ENCODE measurements at places on chromosomes 1 and 21. TPM values are rescaled to one million over a fixed set of nuclear protein-coding genes. Genes with fewer than 3 reads are reported as not detected.

The HPCA gene
- total RNA-seq: not detected

- no peak for DNase-seq
Measured at GRCh38 chr1:237282208-237282783, 240.3 kb downstream of the RYR2 start.

GRCh38 chr1:199178646-199179045 is 539.8 kb downstream of the PTPRC start:
- DNase-seq: no peak

DNA sequence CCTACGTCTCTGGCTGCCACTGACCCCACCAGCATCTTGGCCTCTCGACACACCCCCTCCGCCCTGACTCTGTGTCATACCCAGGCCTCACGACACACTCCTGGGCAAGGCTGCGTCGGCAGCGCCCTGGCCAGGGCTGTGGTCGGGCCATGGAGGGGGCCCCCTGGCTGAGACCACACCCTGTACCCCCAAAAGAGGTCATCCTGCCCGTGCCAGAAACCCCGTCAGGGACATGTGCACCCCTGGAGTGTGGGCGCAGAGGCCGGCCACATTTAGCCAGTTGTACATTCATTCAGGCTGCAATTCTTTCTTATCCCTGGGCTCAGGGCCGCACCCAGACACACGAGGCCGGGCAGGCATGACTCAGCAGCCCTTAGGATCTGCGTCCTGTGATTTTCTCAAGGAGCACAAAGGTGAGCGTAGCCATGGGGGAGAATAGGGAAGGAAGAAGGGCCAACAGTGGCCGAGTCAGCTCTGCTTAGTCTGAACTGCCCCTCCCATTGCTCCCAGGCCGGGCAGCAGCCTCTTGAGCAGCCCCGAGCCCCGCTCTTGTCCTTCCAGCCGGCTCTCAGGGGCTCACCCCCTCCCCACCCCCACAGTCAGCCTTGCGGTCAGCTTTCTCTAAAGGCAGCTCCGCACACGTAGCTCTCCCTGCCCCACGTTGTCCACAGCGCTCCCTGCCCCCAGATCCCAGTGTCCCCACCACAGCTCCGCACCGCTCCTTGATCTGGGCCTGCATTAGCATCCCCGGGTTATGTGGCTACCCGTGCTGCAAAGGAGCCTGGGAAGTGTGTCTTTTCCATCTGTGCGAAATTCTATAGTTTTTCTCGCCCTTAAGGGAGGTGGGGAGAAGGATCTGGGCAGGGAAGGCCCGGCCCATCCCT is 7.9 kb downstream of the CSTB start:
- no peak for DNase-seq

GRCh38 chr1:9538669-9539164 is 548 bp upstream of the SLC25A33 start:
- no peak for DNase-seq

- DNase-seq: no peak
Measured at GRCh38 chr1:236639686-236640085, 35.4 kb upstream of the HEATR1 start.

GRCh38 chr21:36092681-36093080 is 22.9 kb downstream of the CBR1 start:
- no peak for DNase-seq

- no peak for DNase-seq
Measured at GRCh38 chr1:8020032-8020431, 6.1 kb downstream of the ERRFI1 start.

The SERINC2 gene
- total RNA-seq: 2.1 TPM

- DNase-seq: no peak
Measured at GRCh38 chr1:100535264-100535663, 2.7 kb upstream of the GPR88 start.

The C2CD2 gene
- total RNA-seq: 12.7 TPM

The SNAP47 gene
- 106 TPM for total RNA-seq

DNA sequence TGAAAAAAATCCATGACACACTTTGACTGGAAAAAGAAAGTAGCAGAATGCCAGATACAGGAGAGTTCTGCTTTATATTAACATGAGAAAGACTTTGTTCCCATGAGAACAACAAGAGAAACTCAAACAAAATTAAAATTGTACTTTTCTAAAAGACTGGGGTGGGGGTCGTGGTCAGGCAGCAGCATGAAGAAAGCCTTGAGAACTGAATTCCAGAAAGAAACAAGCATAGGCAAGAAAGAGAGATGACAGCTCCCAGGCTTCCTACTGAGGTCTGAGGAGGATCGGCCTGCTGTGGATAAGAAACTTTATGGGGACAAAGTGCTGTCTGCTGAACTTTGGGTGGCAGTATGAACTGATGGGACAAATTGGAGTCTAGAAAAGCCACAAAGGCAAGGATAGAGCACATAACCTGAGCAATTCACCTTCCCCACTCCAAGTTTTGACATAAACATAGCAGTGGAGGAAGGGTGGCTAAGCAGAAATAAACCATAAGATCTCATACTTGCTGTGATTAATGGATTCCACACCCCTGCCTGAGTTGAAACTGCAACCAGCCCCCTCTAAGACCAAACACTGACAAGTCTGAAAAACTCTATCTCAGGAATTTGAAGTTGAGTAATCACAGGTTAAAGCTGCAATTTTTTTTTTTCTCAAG is 43.7 kb downstream of the COL6A1 start:
- no peak for DNase-seq

GRCh38 chr1:67680486-67680885 is 4.5 kb upstream of the GADD45A start:
- DNase-seq: no peak

GRCh38 chr1:1617925-1618324 is 2.6 kb downstream of the MIB2 start:
- DNase-seq: no peak

The SLC41A1 gene
- 355 TPM for total RNA-seq

The PLEKHM2 gene
- 115 TPM for total RNA-seq

GRCh38 chr1:154735804-154736168 is 127.8 kb upstream of the ADAR start:
- no peak for DNase-seq

GRCh38 chr1:17579951-17580939 is 40.7 kb downstream of the ARHGEF10L start:
- no peak for DNase-seq

The CFAP141 gene
- total RNA-seq: not detected

GRCh38 chr1:168032029-168032428 is 95.2 kb upstream of the MPC2 start:
- no peak for DNase-seq

GRCh38 chr1:234994436-234995295 is 134.0 kb downstream of the TOMM20 start:
- no peak for DNase-seq

DNA sequence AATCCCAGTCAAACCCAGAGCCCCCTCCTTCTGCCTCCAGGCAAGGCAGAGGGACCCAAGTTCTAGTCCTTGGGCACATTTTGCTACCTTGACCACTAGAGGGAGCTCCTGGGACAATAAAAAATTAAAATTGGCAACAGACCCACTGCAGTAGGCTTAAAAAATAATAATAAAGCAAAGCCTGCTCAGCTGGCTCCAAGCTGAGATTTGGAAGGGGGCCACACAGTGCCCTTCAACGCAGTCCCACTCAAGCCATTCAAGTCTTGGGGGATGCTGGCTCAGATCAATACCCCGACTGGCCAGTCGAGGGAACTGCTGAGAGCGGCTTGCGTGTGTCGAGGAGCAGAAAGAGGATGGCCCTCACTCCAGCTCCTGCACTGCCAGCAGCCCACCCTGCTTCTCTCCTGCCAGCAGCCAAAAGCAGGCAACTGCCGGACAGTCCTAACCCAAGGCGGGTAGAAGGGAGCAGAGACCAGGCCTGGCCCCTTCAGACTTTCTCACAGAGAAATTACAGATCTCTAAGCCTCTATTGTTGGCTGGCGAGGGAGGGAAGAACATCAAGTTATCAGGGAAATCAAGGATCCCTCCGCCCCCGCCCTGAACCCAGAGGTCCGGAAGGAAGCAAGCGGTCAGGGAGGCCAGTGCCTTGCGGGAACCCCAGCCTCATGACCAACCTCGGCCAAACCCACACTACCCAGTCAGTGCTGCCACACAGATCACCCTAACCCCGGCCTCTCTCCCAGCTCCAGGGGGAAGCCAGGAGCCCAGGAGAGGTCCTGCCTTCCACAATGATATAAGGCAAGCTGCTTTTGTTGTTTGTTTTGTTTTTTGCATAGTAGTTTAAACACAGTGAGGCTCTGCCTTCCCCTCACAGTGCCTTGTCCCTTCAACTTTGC is 4.9 kb upstream of the ALDH4A1 start:
- peak; percentile 71 for DNase-seq

DNA sequence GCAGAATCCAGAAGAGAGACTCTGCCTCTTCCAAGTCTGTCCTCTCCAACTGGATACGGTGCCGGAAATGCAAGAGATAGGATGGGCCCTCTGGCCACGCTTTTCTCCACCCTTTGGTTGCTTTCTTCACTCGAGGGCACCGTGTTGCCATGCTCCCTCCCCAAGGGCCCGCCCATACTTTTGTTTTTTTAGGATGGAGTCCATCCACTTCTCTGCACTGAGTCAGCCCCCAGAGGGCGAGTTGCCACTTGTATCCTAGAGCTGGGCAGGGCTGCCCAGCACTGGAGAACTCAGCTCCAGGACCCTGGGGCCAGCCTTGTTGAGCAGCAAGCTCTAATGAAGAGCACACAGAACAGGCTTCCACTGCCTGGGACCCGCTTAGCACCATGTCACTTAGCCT is 25.5 kb downstream of the IFNGR2 start:
- DNase-seq: no peak

The INPP5B gene
- total RNA-seq: 7.7 TPM

DNA sequence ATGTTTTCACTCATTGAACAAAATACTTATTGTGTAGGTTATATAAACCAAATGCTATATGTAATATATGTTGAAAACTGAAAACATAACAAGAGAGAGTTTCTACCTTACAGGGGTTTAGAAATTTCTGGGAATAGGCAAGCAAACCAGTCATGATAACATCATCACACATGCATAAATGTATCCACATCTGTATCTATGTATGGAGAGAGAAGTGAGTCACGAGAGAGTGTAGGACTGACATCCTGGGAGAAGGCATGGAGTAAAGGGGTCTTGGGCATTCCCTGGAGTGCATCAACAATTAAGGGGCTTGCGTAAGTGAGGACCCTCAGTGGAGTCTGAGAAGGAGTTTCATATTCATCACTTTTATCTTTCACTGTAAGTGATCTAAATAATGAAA is 65.5 kb downstream of the PCNX2 start:
- no peak for DNase-seq

The GBP6 gene
- total RNA-seq: 0.16 TPM

DNA sequence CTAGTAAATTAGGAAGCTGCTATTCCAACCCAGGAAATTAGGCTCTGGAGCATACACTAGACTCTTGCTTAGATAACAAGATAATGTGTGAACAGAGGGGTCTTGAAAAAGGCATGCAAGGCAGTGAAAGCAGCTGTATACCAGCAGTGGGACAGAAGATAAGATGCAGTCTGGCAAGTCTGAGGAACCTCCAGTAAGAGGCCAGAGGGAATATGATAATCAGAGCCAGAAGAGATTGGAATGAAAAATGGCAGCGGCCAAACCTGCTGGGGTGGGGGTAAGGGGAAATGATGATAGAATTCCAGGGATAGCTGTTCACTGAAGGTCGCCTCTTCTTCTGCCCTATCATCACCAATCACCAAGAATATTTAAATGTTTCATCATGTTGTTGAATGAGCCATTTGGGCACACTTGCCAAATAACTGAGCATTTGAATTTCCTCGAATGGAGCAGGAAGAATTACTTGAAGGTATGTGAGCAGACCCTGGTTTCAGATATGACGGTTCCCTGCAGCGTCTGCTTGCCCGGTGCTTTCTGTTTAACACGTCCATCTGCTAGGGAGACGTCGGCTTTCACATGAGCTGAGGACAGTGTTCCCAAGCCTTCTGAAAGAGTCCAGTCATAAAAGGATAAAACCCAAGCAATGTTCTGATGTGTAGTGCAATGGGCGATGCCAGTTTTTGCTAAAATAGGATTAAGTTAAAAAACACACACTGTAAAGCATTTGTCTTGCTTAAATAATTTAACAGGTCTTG is 173.3 kb downstream of the RWDD3 start:
- no peak for DNase-seq

The ZNF362 gene
- total RNA-seq: 39.7 TPM

- no peak for DNase-seq
Measured at GRCh38 chr1:156711011-156711817, 5.8 kb upstream of the CRABP2 start.

- no peak for DNase-seq
Measured at GRCh38 chr1:223706077-223706973, 6.0 kb upstream of the CAPN2 start.

GRCh38 chr1:37633938-37634243 is 801 bp downstream of the RSPO1 start:
- no peak for DNase-seq

The STUM gene
- total RNA-seq: 0.51 TPM

- peak; percentile 57 for DNase-seq
Measured at GRCh38 chr1:183576537-183576936, 13.7 kb downstream of the NCF2 start.

The CCDC27 gene
- not detected for total RNA-seq

DNA sequence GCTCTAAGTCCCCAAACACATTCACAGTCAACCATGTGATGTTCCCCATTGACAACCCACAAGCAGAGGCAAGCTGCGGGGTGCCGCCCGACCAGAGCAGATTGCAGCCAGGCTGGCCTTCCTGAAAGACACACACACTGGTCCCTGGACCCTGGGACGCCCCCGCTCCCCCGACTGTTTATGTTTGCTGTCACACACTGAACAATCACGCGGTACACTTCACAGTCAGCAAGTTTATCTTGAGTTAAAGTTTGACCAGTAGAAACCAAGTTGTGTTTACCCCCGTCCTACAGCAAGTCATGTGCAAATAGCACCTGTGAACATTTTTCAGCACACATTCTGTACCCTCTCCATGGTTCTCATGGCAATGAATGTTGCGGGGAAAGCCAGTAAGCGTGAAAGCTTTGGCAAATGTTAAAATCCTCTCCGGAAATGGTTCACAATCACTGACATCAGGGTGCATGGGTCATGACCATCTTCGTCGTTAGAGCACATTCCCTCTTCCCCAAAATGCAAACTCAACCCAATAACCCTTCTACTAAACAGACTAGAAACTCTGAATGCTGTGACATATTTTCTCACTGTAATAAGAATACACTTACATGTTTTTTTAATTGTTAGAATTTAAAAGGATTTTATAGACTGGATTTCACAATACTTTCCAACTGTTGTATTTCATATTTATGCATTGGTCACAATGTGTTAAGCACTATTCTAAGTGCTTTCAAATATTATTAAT is 33.3 kb upstream of the IRF2BP2 start:
- no peak for DNase-seq

DNA sequence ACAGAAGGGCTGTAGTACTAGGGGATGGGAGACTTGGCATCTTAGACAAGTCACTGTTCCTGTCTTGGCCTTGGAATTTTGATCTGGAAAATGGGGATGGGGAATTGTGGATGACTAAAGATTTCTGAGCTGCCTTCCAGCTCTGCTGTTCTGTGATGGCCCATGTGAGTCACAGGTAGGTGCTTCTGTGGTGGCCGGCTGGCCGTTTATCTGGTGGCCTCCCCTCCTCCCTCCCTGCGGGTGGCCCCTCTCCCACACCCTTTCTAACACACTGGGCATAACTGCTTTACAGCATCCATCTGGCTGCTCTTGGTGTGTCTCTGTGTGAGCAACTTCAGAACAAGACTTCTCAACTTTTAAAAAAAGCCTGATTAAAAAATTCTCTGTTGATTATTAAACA is 35.9 kb downstream of the KCNA2 start:
- DNase-seq: no peak

The KRTAP10-5 gene
- total RNA-seq: not detected

Data from heart left ventricle (tissue), 16 donors.